ENCODE measurements at places on chromosomes 7 and 10.

DNA sequence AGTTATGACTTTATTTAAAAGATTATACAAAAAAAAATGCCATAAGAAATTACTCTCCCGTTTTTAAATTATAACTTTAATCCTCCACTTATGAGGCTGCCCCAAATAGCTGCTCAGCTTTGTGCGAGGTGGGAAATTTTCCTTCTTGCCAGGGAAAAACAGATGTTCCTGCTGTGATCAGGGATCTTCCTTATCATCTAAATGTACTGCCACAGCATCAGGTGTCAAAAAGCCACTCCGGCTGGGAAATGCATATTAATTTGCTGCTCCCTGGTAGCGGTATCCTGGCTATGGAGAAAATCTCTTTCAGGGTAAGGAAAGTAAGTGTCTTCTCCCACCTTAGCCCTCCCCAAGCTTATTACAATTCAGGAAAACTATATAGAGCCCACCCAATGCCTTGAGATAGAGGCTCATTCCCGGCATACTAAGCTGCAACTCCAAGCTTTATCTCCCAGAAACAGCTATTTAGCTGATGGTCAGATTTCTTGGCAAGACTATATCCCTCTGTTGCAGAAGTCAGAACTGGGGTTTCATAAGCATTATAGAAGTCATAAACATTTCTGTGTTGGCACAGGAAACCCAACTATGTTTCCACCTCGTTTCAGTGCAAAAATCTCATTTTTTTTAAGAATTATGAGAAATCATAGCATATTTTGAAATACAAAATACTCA lies 360.4 kb downstream of the PARD3 start:
- no peak for DNase-seq

DNA sequence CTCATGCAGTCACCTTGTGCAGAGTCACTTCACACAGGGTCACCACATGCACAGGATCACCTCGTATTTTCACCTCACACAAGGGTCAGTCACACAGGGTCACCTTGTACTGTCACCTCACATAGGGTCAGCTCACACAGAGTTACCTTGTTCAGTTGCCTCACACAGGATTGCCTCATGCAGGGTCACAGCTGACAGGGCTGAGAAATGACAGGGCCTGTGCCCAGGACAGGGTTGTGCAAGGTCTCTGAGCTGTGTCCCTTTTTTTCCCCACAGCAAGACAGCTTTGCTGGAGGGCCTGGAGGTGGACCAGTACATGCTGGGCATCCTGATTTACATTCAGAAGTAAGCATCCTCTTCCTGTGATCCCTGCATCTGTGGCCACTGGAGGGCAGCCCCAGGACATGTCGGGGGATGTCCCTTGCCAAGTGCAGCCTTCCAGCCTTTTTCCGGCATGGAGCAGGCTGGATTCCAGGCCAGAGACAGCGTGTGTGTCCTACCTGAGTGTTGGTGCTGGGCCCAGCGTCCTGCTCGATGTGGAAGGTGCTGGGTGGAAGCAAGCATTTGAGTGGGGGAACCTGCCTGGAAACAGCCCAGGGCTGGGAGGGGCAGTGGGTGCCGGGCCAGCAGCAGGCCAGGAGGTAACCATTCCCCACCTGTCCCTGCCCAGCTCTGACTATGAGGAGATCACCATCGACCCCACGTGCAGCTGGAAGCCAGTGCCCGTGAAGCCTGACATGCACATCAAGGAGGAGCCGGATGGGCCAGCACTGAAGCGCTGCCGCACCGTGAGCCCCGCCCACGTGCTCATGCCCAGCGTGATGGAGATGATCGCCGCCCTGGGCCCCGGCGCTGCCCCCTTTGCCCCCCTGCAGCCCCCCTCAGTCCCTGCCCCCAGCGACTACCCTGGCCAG lies 16.3 kb downstream of the ZMIZ2 start:
- DNase-seq, result no peak

DNA sequence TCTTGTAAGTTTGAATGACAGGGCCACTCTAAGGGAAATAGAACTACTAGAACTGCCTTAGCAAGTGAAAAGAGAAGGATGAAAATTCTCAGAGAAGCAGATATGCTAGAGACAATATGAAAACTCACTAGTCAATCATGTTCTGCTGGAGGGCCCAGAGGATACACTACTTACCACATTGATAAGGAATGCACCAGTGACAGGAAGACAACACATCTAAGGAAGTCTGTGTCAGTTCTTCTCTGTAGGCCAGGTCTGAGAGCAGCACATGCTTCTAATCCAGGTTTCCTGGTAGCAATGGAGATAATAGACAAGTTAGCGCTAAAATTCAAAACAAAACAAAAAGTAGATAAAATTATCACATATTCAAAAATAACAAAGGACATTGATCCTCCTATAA lies 235.2 kb upstream of the AKR1E2 start:
- DNase-seq, result no peak

DNA sequence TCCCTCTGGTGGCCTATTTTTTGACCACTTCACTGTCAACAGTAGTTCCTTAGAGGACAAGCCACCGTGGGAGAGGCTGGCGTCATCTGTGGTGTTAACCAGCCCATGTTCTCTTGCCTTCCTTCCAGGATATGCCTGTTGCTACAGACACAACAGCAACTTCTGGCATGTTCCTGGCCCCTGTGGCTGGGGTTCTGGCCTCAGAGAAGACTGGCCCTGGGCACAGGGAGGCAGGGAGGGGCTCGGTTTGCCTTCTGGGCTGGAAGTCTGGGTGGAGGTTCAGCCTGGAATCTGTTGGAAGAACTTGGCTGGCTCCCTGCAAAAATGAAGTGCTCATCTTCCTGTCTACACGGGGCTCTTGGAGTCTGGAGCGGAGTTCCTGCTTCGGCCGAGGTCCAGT lies 25.7 kb downstream of the GOLGA7B start:
- peak; percentile 82 for DNase-seq

- DNase-seq, result no peak
These were observed 72.7 kb downstream of the SEM1 start for GRCh38 chr7:96636979-96637378.

DNA sequence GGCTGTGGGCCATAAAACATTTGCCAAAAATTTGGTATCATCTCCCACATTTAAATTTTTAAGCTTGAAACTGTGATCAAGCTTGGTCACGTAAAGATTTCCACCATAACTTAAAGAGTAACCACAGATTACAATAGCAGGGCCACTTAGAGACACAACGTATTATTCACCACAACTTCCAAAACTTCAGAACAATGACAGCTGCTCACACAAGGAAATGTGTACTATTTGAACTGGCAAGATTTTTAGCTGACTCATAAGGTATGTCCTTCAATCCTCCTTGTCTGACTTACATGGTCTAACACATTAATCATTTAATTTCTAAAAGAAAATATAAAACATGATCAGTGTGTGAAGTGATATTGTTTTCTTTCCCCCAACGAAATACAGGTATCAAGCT lies 234.5 kb downstream of the PARD3 start:
- no peak for DNase-seq

GRCh38 chr10:43845121-43845520 lies 196.4 kb upstream of the ZNF32 start:
- DNase-seq, result no peak

- DNase-seq, result no peak
These were observed 38.5 kb downstream of the IGF2BP3 start for GRCh38 chr7:23431702-23432199.

- no peak for DNase-seq
These were observed 91.6 kb downstream of the RNF32 start for GRCh38 chr7:156732091-156732625.

- no peak for DNase-seq
These were observed 733.0 kb downstream of the TNS3 start for GRCh38 chr7:46848944-46849343.

- DNase-seq, result no peak
These were observed 100.6 kb upstream of the GLCCI1 start for GRCh38 chr7:7867846-7868571.

- DNase-seq, result no peak
These were observed 148.7 kb downstream of the PKD1L1 start for GRCh38 chr7:47799524-47799923.

GRCh38 chr10:29714096-29714874 lies 79.5 kb upstream of the SVIL start:
- DNase-seq, result no peak

DNA sequence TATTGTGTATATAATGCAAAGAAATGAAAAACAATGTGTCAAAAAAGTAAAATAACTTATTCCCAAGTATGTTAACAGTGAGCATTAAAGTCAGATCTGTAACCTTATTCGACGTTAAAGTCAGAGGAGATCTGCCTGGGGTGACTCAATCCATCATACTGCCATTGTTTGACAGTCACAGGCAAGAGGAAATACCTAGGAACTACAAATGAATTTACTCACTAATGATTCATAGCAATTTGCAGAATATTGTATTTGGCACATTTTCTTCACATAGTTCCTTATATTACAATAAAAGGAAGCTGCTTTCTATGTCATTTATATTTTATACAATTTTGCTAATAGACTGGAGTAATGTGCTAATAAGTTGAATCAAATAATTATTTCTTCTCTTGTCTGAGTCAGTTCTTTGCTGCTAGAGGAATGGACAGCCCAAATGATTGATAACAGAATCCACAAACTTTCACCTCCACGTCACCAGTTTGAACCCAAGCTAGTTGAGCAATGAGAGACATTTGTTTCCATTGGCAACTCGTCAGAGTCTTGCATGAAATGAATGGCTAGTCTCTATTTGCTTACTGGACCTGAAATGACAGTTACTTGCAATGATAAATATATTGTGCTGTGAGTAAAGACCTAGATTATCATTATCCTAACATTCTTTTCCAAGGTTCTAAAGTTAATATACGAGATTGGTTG lies 48.5 kb upstream of the TMEM106B start:
- no peak for DNase-seq

GRCh38 chr7:79176859-79177477 lies 276.5 kb downstream of the MAGI2 start:
- DNase-seq, result no peak

DNA sequence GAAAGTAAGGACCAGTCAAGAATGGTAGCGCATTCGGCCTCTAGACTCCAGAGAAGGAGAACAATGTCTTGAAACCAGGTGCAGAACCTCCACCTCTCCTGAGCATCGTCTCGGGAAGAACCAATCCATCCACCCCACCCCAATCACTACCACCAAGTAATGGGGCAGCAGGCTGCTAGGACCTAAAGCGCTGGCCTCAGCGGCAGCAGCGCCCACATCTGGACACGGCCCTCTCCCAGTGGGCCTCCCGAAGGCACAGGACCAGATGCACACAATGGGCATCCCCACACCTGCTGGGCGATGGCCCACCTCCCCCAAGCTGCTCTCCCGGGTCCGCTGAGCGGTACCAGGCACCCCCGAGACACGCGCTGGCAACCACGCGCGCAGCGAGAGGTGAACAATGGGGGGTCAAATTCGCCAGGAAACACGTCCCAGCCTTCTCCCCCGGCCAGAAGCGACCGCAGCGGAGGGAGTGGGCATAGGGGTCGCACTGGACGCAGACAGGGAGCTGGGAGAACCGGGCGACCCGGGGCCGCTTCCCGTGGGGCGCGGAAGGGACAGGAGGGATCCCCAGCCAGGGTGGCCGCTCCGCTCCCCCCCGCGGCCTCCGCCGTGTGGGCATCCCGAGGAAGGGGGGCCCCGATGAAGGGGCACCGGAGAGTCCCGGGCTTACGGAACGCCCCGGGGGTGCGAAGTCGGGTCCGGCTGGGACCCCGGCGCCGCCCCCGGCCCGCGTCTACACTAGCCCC lies 506 bp downstream of the CTTNBP2 start:
- DNase-seq, result peak; percentile 54

GRCh38 chr7:3245721-3246120 lies 55.3 kb upstream of the SDK1 start:
- DNase-seq, result no peak

DNA sequence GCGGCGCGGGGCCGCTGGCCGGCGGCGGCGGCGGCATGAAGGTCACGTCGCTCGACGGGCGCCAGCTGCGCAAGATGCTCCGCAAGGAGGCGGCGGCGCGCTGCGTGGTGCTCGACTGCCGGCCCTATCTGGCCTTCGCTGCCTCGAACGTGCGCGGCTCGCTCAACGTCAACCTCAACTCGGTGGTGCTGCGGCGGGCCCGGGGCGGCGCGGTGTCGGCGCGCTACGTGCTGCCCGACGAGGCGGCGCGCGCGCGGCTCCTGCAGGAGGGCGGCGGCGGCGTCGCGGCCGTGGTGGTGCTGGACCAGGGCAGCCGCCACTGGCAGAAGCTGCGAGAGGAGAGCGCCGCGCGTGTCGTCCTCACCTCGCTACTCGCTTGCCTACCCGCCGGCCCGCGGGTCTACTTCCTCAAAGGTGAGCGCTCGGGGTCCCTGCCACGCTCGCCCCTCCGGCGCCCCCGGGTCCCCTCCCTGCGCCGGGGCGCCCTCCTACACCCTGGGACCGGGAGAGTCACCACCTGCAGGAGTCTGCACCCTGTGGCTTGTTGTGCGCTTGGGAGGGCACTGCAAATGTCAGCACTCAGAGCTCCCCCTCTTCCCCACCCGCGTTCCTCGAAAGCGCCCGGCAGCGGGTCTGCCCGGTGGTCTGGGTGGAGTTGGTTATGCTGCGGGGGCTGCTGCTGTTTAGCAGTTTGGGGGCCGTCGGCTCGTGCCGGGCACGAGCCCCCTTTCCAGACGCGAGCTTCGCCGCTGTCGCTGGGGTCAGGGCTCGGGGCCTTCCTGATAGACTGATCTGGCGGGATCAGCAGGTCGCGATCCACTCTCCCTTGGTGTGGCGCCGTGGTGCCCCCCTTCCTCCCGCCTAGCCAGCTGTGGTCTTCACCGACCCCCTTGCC lies 627 bp downstream of the DUSP5 start:
- peak; percentile 74 for DNase-seq

DNA sequence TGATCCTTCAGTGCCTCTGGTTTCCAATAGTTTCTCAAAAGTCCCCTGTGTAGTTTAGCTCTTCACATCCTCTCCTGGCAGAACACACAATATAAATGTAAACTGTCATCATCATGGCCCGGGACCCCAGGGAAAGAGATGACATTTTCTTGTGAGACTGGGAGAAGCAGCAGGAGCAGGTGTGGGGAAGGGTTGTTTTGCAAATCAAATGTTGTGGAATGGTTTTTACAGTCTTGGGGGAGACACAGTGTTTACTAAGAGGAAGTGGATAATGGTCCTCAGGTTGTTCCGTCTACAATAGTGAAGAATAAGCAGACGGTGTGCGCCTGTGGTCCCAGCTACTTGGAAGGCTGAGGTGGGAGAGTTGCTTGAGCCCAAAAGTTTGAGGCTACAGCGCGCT lies 159.1 kb downstream of the SEC23IP start:
- DNase-seq, result no peak

- DNase-seq, result no peak
These were observed 355.8 kb downstream of the SUGCT start for GRCh38 chr7:40490603-40490924.

DNA sequence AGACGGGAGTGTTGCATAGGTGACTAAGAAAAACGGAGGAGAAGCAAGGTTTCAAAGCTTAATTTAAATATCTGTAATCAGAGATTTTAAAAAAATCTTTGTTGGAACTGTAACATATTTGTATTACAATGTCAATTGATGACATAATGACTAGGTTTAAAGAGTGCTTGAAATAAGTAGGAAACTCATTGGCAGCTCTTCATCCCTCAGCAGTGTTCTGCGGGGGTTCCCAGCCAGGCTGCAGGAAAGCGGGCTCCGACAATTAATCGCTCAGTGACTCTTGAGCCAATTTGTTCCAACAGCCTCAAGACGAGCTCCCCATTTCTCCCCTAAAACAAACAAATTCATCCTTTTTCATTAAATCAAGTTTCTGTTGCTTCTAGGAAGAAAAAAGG lies 22.6 kb downstream of the CPXM2 start:
- no peak for DNase-seq

GRCh38 chr10:50988792-50989191 lies 85.5 kb upstream of the PRKG1 start:
- DNase-seq, result no peak
